ENCODE measurements at places on chromosomes 12 and 14. TPM values are rescaled to one million over a fixed set of nuclear protein-coding genes. Genes with fewer than 3 reads are reported as not detected.

Gene PZP
- not detected for total RNA-seq

Gene GAS2L3
- total RNA-seq, result 4.0 TPM

Gene PLCZ1
- not detected for total RNA-seq

GRCh38 chr14:36091096-36091495 lies 85.4 kb downstream of the PTCSC3 start:
- no peaks in the 10 kb centered on the region for H3K36me3 ChIP-seq
- H3K27me3 ChIP-seq, result no peaks in the 10 kb centered on the region
- H3K4me1 ChIP-seq, result no peaks in the 10 kb centered on the region
- no peak overlapping the region for H3K4me3 ChIP-seq
- DNase-seq, result no peak

- no peaks in the 10 kb centered on the region for H3K27me3 ChIP-seq
- H3K4me1 ChIP-seq, result no peaks in the 10 kb centered on the region
- no peak for DNase-seq
- H3K27ac ChIP-seq, result no peak overlapping the region
Measured at GRCh38 chr14:70133461-70133860, 55.3 kb downstream of the SLC8A3 start.

DNA sequence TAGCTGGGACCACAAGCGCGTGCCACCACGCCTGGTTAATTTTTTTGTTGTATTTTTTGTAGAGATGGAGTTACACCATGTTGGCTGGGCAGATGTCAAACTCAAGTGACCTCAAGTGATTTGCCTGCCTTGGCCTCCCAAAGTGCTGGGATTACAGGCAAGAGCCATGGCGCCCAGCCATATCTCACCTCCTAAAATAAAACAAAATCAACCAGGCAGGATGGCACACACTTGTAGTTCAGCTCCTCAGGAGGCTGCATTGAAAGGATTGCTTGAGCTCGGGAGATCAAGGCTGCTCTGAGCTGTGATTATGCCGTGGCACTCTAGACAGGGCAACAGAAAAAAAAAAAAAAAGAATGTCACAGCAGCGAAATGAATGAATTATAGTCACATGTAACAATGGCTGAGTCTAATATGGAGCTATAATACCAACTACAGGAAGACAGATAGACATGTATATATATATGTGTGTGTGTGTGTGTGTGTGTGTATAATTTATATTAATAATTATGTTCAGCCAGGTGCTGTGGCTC lies 19.3 kb upstream of the TMEM120B start:
- no peaks in the 10 kb centered on the region for H3K36me3 ChIP-seq
- no peak overlapping the region for H3K27ac ChIP-seq
- DNase-seq, result no peak
- no peak overlapping the region for H3K4me3 ChIP-seq
- peaks cover 5% of the 10 kb centered on the region for H3K4me1 ChIP-seq
- H3K27me3 ChIP-seq, result no peaks in the 10 kb centered on the region

DNA sequence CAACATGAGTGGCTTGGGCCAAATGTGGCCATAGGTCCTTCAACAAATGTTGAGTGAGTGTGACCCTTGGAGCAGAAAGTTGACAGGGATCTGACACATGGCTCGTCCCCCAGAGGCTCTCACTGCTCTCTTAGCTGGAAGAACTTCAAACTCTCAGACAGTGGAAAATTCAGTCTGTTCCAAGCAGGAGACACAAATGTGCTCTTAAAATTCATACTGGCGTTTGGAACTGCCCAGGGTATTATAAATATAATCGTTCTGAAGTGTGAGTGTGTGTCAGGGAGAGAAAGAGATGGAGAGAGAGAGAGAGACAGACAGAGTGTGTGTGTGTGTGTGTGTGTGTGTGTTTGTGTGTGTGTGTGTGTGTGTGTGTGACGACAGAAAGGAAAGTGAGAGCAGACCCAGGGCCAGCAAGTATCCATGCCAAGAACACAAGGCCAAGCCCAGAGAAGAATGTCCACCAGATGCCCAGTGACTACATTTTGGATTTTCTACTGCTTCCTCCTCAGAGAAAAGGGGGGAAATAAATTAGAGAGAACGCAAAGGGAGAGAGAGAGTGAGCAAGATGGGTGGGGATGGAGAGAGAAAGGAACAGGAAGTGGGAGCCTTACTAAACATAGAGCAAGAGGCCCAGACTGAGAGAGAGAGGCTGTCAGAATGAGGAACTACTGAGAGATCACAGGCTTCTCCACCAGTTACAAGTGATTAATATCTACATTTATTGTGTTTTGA lies 193.6 kb upstream of the NUDT4 start:
- peak; percentile 93 for DNase-seq
- no peak overlapping the region for H3K4me3 ChIP-seq
- peaks cover 29% of the 10 kb centered on the region for H3K4me1 ChIP-seq

DNA sequence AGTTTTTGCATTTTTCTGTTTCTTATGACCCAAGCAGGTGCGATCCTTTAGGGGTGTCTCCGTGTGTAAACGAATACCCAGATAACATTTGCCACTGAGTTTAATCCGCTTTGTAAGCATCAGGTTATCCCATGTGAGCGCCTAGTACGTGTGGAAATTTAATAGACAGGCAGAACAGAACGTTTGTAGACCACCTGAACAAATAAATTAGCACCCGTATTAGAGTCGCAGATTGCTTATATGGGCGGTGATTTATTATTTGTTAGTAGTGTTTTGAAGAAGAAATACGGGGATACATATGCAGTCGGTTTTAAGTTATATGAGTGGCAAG lies 325 bp downstream of the C12orf60 start:
- peaks cover 8% of the 10 kb centered on the region for H3K36me3 ChIP-seq
- H3K27ac ChIP-seq, result peak overlapping the region; percentile 91
- H3K4me1 ChIP-seq, result peaks cover 20% of the 10 kb centered on the region
- no peak for DNase-seq
- H3K27me3 ChIP-seq, result no peaks in the 10 kb centered on the region

- H3K4me3 ChIP-seq, result no peak overlapping the region
- H3K27ac ChIP-seq, result no peak overlapping the region
- no peaks in the 10 kb centered on the region for H3K27me3 ChIP-seq
- H3K4me1 ChIP-seq, result peaks cover 7% of the 10 kb centered on the region
- DNase-seq, result no peak
- H3K36me3 ChIP-seq, result no peaks in the 10 kb centered on the region
Measured at GRCh38 chr12:12686925-12687324, 9.1 kb downstream of the GPR19 start.

- peaks cover 5% of the 10 kb centered on the region for H3K27me3 ChIP-seq
- no peak overlapping the region for H3K4me3 ChIP-seq
- H3K36me3 ChIP-seq, result no peaks in the 10 kb centered on the region
- no peak for DNase-seq
Measured at GRCh38 chr12:51536159-51536558, 54.9 kb upstream of the SCN8A start.

GRCh38 chr14:63603749-63604277 lies 37.9 kb downstream of the WDR89 start:
- H3K27ac ChIP-seq, result no peak overlapping the region
- no peak overlapping the region for H3K4me3 ChIP-seq
- peaks cover 29% of the 10 kb centered on the region for H3K36me3 ChIP-seq
- H3K4me1 ChIP-seq, result no peaks in the 10 kb centered on the region

DNA sequence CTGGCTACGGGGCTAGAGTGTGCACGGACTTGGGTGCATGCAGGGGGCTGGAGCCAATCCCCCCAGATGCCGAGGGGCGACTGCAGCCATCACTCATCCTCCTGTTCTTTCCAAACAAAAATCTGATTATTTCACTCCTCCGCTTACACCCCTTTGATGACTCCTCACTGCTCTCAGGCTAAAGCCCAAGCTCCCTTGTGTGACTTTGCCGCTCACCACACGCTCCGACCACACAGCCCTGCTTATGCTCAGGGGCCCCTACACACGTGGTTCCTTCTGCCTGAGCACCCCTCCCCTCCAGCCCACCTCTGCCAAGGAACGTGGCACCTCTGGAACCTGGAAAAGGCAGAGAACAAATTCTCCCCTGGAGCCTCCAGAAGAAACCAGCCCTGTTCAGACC lies 13.7 kb downstream of the CHFR start:
- no peaks in the 10 kb centered on the region for H3K4me1 ChIP-seq
- DNase-seq, result no peak
- no peak overlapping the region for H3K27ac ChIP-seq
- no peaks in the 10 kb centered on the region for H3K27me3 ChIP-seq
- H3K4me3 ChIP-seq, result no peak overlapping the region
- peaks cover 90% of the 10 kb centered on the region for H3K36me3 ChIP-seq

DNA sequence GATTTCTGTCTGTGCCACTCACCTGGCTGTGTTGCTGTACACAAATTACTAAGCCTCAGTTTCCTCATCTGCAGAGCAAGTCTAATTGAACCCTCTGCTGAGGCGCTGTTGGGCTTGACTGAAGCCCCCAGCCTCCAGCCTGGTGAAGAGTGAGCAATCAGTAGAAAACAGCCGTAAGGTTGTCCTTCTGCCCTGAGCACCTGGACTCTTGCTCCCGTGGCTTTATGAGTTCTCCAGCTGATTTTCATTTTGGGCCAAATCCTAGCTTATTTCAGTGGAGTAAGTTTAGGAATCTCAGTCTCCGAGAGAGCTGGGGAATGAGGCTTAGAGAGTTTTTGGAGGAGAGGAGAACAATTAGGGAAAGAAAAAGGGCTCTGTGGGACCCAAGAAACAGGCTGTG lies 133.9 kb upstream of the EVL start:
- no peak overlapping the region for H3K27ac ChIP-seq
- no peak for DNase-seq
- H3K4me3 ChIP-seq, result no peak overlapping the region
- no peaks in the 10 kb centered on the region for H3K4me1 ChIP-seq
- H3K27me3 ChIP-seq, result no peaks in the 10 kb centered on the region
